ENCODE measurements at places on chromosomes 2 and 18.
A peak's percentile ranks its signal among the peaks of the same experiment; 100 is the strongest.

GRCh38 chr2:98828793-98829371 lies 98.0 kb upstream of the MGAT4A start:
- no peak for DNase-seq

DNA sequence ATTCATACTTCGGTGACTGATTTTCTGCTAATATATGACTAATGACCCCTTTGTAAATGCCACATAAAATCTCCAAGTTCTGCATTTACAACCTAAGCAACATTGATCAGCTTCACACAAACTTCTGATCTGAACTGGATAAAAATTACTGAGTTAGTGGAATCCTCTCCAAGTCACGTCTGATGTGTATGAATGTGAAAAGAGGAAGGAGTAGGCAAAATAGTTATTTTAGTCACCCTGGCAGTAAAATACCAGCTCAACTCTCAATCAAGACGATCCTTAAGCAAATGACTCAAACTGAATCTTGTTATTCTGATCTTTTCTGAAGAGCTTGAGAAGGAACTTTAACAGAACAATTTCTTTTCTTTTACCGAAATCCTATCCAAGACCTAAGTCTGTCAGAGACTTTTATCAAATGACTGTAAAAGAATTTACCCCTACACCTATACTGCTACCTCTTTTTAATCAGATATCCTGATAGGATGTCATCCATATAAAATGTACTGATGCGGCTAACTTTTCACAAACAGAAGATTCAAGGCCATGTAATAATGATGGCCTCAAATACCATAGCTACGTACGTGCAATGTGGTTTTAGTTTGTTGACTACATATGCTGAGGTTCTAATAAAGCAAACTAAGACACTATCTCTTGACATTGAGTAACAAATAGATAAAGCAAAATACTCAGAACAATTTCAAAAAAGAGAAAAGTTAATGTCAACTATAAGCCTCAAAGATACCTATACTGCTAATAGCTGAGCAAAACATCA lies 23.7 kb downstream of the CUL3 start:
- DNase-seq = no peak

- no peak for DNase-seq
Observed at GRCh38 chr2:207995887-207996286, 29.4 kb downstream of the PLEKHM3 start.

DNA sequence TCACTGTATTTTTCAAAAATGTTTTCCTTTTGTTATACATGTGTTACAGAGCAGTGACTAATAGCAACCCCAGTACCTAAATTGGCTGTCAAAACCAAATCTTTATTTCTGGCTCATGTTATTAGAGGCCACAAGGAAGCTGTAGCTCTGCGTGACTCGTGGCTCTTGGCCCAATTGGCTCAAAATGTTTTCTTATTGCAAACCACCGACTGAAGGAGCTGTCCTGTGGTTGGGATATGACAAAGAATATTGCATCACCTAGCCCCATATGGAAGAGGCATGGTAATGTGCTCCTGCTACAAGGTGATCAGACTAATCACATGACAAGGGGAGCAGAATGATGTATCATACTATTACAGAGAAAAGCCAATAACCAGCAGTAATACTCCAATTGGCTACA lies 1058.5 kb downstream of the CBLN2 start:
- DNase-seq = no peak

DNA sequence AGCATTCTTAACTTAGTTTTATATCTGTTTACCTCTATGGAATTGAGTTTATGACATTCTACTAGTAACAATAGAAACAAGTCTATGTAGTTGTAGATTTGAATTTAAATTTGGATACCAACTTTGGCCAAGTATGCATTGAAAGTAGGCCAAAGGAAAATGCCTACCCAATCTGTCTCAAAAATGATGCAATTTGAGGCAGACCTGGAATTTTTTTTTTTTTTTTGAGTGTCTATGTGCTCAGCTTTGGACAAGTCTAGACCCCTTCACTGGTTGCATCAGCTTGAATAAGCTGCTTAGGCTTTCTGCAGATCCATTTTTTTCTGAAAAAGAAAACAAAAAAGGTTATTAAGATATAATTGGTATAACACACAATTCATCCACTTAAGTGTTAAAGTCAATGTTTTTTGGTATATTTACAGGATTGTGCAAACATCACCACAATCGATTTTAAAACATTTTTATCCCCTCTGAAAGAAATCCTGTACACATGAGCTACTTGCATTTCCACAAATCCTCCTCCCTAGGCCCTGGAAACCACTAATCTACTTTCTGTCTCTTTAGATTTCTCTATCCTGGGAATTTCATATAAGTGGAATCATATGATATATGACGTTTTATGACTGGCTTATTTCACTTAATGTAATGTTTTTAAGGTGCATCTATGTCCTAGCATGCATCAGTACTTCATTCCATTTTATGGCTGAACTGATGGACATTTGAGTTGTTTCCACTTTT lies 185.1 kb upstream of the CCDC68 start:
- DNase-seq = no peak

DNA sequence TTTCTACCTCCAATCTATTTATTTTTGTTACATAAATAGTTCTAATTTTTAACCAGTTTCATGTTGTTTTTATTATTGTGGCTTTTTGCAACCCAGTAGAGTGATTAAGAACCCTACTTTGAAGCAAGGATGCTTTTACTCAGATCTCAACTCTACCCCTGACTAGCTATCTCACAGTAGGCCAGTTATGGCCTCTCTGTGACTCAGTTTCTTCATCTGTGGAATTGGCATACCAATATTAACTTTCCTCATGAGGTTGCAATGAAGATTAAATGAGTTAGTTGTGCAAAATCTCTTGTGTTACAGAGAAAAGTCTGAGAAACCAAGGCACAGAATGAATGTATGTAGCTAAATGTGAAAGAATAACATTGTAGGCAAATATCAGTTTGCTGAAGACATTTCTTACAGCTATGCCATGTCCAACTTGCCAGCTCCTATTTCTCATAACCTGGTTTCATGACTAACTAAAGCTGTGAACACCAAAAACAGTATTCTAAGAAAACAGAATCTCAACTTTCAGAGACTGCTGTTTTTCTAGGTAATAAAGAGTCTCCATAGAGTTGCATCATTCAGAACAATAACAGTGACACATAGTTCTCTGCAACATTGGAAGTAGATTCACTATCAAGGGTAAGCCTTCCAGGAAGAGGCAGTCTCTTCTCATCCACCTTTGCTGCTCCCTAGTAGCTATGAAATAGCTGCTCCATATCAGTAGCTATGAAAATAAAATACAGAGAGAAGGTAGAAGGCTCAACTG lies 33.2 kb upstream of the CYTIP start:
- no peak for DNase-seq

GRCh38 chr2:66604326-66604725 lies 169.4 kb downstream of the MEIS1 start:
- DNase-seq = no peak

- DNase-seq = no peak
Observed at GRCh38 chr18:55149994-55150393, 190.7 kb upstream of the CCDC68 start.

- DNase-seq = peak; percentile 35
Observed at GRCh38 chr2:170818036-170818751, 1.5 kb downstream of the GAD1 start.

All from T-helper 2 cell treated with Interferon-gamma antibody and Interleukin-4, amounts not matched to agents 5 μg/mL and 100 μg/mL, for 36 hours (primary cell).